Activated B cell treated with CpG ODN at 0.5 μM for 24 hours (primary cell): ENCODE measurements at places on chromosomes 16 and 17. TPM values are rescaled to one million over a fixed set of nuclear protein-coding genes. Genes with fewer than 3 reads are reported as not detected.
A peak's percentile ranks its signal among the peaks of the same experiment; 100 is the strongest.

CEMP1 gene
- total RNA-seq: 0.16 and 0.66 TPM in 2 replicates

SUPT4H1 gene
- total RNA-seq: 90.2 and 100 TPM in 2 replicates

KRT14 gene
- total RNA-seq: not detected in 2 replicates

CES3 gene
- 0.29 and 0.61 TPM in 2 replicates for total RNA-seq

OSBPL7 gene
- total RNA-seq: 28.8 and 34.4 TPM in 2 replicates

WNK4 gene
- total RNA-seq: 0.10 and 0.29 TPM in 2 replicates

PPY gene
- not detected in 2 replicates for total RNA-seq

DNA sequence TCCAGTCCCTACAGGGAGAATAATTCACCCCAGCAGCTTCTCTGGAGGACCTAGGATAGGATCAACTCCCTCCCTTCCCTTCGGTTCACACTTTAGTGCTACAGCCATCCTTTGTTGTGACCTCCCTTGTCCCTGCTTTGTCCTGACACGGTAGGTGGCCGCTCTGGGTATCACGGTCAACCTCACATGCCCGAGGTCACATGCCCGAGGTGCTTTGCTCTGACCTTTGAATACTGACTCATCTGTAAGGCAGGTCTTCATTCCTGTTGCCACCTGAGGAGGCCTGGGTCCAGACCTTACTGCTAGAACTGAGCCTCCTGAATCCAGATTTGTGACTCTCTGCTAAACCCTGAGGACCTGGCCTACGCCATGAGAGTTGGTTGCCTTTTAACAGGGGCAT, 19.7 kb downstream of the ALKBH5 start:
- H3K27ac ChIP-seq: no peak overlapping the region
- H3K36me3 ChIP-seq: peaks cover 67% of the 10 kb centered on the region
- DNase-seq: no peak
- H3K4me1 ChIP-seq: peaks cover 7% of the 10 kb centered on the region

DNA sequence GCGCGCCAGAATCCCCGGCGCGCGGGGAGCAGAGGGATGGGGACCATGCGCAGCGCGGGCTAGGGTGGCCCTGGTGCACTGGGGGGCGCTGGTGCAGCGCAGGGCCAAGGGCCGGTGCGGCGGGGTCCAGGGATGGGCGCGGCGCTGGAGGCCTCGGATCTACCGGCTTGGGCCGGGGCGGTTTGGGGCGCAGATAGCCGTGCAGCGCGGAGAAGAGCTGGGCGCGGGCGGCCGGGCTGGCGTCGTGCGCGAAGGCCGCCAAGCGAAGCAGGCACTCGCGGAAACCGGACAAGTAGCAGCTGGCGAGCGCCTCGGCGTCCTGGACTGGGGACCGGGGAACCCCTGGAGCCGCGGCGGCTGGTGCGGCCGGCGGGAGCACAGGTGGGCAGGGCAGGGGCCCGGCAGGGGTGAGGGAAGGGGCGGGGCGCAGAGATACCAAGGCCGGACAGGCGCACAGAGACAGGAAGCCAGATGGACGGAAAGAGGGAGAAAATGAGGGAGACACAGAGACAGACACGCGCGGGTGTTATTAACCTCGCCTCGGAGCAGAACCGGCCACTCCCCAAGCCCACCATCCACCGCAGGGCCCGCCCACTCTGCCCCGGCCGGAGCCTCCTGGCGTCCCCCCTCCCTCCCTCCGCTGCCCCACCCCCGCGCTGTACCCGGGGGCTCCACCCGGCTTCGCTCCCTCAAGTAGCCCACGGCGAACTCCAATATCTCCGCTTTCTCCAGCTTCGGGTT, 2.1 kb downstream of the HES7 start:
- no peak overlapping the region for H3K27ac ChIP-seq
- DNase-seq: peak; percentile 60
- H3K4me1 ChIP-seq: peaks cover 81% of the 10 kb centered on the region

GRCh38 chr17:68579194-68579927, 21.8 kb downstream of the FAM20A start:
- no peaks in the 10 kb centered on the region for H3K36me3 ChIP-seq
- H3K27me3 ChIP-seq: peaks cover 17% of the 10 kb centered on the region
- H3K4me3 ChIP-seq: no peak overlapping the region
- no peak overlapping the region for H3K27ac ChIP-seq
- DNase-seq: no peak

- peaks cover 16% of the 10 kb centered on the region for H3K36me3 ChIP-seq
- no peaks in the 10 kb centered on the region for H3K27me3 ChIP-seq
- H3K4me3 ChIP-seq: peak overlapping the region; percentile 97
- peak; percentile 60 for DNase-seq
- H3K27ac ChIP-seq: peak overlapping the region; percentile 96
These were observed 1.4 kb upstream of the CEMP1 start for GRCh38 chr16:2532494-2533141.

DNA sequence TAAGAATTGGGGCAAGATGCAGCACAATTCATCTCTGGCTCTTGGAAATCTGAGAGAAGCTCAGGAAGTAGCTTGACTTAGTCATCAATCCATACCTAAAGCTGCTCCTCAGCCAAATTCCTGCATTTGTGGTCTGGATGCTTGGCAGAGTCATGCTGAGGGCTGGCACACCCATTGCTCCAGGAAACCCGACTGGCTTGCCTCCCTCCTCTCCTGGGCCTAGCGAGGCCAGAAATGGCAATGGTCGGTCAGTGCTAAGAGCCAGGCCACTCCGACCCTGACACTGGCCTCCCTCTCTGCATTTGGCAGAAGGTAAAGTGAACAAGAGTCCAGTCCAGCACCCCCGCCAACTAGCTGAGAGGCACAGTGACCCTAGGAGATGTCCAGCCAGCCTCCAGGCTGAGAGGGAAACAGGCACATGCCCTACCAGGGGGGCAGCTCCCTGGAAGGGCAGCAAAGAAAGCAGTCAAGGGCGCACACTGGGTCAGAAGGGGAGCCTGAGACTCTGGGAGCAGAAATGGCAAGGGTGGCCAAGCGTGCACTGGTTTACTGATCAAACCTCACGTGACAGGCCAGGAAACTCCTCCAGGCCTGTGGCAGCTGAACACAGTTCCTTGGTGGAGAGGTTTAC, 10.0 kb downstream of the POLDIP2 start:
- H3K27me3 ChIP-seq: no peaks in the 10 kb centered on the region
- no peak for DNase-seq

DNA sequence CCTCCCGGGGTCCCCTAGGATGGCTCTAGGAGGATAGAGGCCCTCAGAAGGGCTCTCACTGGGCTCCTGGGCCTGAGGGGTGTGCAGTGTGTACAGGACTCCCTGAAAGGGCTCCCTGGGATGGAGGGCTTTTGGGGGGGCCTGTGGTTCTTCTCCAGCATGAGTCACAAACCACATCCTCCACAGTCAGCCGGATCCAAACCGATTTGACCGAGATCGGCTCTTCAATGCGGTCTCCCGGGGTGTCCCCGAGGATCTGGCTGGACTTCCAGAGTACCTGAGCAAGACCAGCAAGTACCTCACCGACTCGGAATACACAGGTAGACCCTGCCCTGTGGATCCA, 4.5 kb downstream of the TRPV2 start:
- no peaks in the 10 kb centered on the region for H3K27me3 ChIP-seq
- H3K36me3 ChIP-seq: peaks cover 49% of the 10 kb centered on the region
- H3K4me3 ChIP-seq: peak overlapping the region; percentile 36
- H3K27ac ChIP-seq: peak overlapping the region; percentile 81
- H3K4me1 ChIP-seq: peaks cover 39% of the 10 kb centered on the region

GRCh38 chr17:49968405-49969133, 421 bp upstream of the DLX4 start:
- no peaks in the 10 kb centered on the region for H3K36me3 ChIP-seq
- peak overlapping the region; percentile 87 for H3K4me3 ChIP-seq
- peak overlapping the region; percentile 14 for H3K27ac ChIP-seq
- peaks cover 78% of the 10 kb centered on the region for H3K27me3 ChIP-seq

DNA sequence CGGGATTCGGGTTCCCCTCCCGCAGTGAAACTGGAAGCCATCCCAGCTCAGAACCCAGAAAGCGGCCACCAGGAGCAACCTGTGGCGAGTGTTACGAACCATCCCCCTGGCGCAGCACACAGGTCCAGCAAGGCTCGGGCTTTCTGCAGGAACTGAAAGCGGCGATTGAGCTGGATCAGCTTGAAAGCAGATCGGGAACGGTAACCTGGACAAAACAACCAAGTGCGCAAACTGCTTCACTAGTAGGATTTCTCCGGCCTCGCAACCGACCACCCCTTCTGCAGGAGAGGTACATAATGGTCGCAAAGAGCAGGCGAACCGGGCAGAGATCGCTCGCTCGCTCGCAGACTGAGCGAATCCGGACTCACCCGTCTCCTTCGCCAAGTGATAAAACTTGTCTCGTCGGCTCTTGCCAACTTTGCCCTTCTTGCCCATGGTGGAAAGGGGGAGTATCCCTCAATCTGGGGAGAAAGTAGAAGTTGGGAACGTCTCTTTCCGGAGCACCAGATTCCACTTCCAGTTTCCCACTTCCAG, 696 bp upstream of the PSMC5 start:
- H3K36me3 ChIP-seq: peaks cover 90% of the 10 kb centered on the region
- peak overlapping the region; percentile 100 for H3K27ac ChIP-seq
- H3K4me3 ChIP-seq: peak overlapping the region; percentile 98
- peak; percentile 34 for DNase-seq
- H3K27me3 ChIP-seq: no peaks in the 10 kb centered on the region

DNA sequence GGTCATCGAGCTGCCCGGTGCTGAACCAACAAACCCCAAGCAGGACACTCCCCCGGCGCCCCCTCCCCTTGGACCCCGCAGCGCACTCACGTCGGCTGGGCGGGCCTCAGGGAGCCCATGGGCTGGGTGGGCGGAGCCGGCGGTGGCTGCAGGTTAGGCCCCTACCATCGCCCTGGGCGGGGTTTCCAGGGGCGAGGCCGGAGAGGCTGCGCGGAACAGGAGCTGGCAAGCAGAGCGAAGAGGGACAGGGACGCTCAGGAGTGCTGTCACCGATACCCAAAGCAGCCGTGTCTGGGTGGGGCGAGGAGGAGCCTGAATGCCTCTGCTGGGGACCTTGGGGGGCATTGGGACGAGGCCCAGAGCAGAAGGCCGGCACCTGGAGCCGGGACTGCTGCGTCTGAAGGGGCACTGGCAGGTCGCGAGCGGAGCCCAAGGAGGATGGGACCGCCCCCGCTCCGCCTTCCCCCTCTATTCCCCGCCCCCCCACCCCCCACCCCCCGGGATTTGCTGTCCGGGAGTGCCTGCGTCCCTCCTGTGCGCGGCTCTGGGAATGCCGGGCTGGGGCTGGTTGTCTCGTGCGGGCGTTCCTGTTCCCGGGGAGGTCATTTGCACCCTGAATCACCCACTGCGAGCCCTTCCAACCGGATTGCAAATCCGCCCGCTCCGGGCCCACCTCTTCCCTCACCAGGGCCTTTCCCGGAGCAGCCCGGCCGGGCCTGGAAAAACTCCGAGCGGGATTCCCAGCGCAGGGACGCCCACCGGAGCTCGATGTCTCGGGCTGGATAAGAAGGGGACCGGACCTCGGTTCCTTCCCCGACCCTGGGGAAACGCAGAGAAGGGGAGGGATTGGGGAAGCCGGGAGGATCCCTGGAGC, 902 bp downstream of the ARHGAP27 start:
- no peak overlapping the region for H3K27ac ChIP-seq
- no peaks in the 10 kb centered on the region for H3K27me3 ChIP-seq
- peaks cover 40% of the 10 kb centered on the region for H3K4me1 ChIP-seq

GRCh38 chr16:65071433-65072311, 50.2 kb downstream of the CDH11 start:
- H3K27me3 ChIP-seq: no peaks in the 10 kb centered on the region
- no peak overlapping the region for H3K4me3 ChIP-seq
- H3K4me1 ChIP-seq: no peaks in the 10 kb centered on the region
- no peak overlapping the region for H3K27ac ChIP-seq
